ENCODE measurements at places on chromosomes 3 and 15. TPM values are rescaled to one million over a fixed set of nuclear protein-coding genes. Genes with fewer than 3 reads are reported as not detected.

Gene IMPG2
- 0.69 TPM for total RNA-seq

Gene FANCD2OS
- total RNA-seq: not detected

Gene NGLY1
- total RNA-seq: 30.5 TPM

Gene GASK1A
- total RNA-seq: 0.09 TPM

Gene CCR8
- not detected for total RNA-seq

Gene CCR3
- total RNA-seq: not detected

Gene TM6SF1
- 19.7 TPM for total RNA-seq

Gene ALS2CL
- 4.0 TPM for total RNA-seq

Gene SPINK8
- not detected for total RNA-seq

Measured in dermis lymphatic vessel endothelial cell (primary cell).